ENCODE measurements at places on chromosomes 3 and 15.

DNA sequence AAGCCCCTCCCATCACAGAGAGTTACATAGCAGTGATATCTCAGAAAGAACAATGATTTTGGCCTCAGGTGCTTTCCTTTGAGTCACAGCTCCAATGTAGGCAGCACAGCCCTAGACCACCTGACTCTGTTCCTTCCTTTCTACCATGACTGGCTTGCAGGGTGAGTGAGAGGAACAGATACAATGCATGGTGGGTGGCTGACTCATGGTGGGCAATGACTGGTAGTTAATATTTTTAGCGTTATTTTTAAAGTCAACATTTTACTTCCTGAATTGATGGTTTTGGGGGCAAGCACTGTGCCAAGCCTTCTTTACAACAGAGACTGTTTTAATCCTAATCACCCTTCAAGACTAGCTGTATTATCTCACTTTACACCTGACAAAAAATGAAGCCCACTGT, 32.8 kb upstream of the ST3GAL6 start:
- peak; percentile 24 for DNase-seq

DNA sequence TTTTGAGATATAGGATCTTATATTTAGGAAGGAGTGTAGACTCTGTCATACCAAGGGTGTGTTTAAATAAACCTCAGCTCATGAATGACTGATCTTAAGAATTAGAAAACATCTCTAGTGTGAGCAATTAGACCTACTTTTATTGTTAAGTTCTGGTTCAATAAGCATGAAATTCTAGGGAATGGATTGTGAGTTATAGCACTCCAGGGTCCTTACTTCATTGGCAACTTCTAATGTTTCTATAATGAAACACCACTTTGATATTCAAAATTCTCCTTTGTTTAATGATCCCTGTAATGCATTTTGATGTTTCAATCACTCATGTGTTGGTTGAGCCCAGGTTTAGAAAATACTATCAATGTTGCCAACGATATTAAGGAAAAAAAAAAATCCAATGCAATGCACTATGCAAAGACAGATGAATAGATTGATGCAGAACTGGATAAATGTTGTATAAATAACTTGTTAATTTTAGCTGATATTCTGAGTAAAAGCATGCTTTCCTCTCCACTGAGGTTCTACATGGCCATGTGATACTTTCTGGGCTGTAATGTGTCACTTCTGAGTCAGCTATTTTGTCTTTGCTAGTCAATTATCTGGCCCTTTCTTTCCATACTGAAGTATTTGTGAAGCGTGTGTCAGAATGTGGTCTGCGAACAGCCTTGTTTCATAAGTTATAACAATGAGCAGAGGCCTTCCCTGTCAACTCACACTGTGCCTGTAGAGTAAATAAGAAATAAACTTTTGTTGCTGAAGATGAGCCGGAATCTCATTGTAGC, 1035.9 kb downstream of the PLOD2 start:
- DNase-seq, result no peak

DNA sequence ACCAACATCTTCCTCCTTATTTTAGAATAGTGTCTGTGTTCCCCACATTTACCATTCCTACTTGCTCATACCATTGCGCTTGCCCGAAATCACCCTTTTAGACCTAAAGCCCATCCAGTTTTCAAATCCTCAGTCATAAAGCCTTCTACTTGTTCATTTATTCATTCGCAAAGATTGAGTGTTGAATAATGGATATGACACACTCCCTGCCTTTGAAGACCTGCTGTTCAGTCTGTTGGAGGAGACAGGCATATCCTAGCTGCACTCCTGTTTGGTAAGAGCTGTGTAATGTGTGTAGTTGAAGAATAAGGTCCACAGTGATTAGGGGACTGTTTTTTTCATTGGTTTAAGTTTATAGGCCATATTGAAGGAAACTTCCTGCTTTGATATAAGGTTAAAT, 1.7 kb downstream of the CNOT10 start:
- DNase-seq, result no peak

- no peak for DNase-seq
These were observed 152.3 kb downstream of the XXYLT1 start for GRCh38 chr3:195118671-195119070.

GRCh38 chr3:172030181-172030580, 9.2 kb upstream of the FNDC3B start:
- DNase-seq, result no peak

- no peak for DNase-seq
These were observed 98.0 kb upstream of the ABHD17C start for GRCh38 chr15:80597076-80597475.

GRCh38 chr3:159030138-159030670, 228.3 kb downstream of the MFSD1 start:
- DNase-seq, result no peak

GRCh38 chr3:69442771-69443311, 57.0 kb upstream of the FRMD4B start:
- DNase-seq, result peak; percentile 27

DNA sequence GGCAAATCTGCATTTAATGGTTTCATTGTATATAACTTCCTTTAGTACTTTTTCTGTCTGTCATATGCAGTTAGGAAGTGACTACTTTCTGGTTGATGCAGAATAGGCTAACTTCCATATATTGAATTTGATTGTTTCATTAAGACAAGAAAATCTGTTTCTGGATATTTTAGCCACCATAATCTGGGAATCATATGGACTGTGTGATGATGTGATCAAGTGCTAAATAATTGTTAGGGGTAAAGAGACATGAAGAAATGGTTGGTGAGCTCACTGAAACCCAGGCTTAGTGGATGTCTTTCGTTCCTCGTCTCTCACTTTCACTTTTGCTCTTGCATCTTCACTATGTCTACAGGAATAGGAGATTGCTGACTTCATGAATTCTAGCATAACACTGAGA, 3.5 kb upstream of the MNS1 start:
- no peak for DNase-seq

GRCh38 chr3:160006282-160007163, 17.9 kb downstream of the IL12A start:
- peak; percentile 30 for DNase-seq

DNA sequence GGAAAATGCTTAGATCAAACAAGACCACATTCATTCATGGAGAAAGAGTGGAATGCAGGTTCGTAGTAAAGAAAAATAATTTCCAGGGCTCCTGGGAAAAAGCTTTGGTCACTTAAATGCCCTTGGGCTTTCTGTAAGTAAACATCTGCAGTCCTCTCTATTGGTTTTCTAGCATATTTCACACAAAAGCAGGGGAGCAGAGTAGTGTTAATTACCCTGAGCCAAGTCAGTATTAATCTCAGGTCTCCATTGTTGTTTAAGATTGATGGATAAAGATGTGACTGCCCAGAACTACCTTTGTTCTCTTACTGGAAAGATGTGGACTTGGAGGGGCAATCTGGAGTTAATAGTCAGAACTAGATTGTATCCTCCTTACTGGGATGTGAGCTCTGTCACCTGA, 242.6 kb downstream of the PTPRG start:
- DNase-seq, result no peak

GRCh38 chr3:127822682-127823425, 539 bp upstream of the MGLL start:
- peak; percentile 38 for DNase-seq

- DNase-seq, result no peak
These were observed 74.1 kb downstream of the SUMF1 start for GRCh38 chr3:4392992-4393391.

- no peak for DNase-seq
These were observed 46.4 kb downstream of the CBLB start for GRCh38 chr3:105822171-105823123.

- no peak for DNase-seq
These were observed 342.9 kb upstream of the DPH6 start for GRCh38 chr15:35888815-35889214.

- DNase-seq, result no peak
These were observed 17.4 kb upstream of the TKT start for GRCh38 chr3:53273146-53273670.

DNA sequence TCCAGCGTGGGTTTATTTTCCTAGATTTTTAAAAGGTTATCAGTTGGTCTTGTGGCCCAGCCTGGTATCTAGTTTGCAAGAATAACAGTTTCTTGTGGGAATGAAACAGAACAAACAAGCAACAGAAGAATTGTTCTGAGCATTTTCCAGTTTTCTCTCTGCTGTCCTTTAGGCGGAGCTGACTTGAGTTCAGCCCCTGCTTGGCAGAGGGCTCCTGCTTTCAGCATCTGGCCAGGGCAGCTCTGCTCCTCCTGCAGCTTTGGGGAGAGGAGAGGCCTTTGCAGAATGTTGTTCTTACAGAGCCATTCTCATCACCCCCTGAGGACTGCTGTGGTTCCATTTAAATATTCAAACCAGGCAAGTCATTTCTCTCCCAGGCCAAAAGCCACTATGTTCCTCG, 117.7 kb downstream of the ALDH1A2 start:
- DNase-seq, result no peak

DNA sequence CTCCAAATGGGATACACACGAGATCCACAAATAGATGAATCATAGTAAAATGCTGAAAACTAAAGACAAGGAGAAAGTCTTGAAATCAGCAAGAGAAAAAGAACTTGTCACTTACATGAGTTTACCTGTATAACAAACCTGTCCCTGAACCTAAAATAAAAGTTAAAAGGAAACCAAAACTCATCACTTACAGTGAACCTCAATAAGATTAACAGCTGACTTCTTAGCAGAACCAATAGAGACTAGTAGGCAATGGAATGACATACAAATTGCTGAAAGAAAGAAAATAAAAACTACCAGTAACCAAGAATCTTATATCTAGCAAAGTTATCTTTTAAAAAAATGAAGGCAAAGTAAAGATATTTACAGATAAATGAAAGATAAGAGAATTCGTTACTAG, 27.4 kb downstream of the SEC22A start:
- no peak for DNase-seq

GRCh38 chr3:12267376-12268030, 21.4 kb upstream of the PPARG start:
- no peak for DNase-seq

GRCh38 chr3:123031051-123031450, 3.5 kb upstream of the SEMA5B start:
- DNase-seq, result no peak

- no peak for DNase-seq
These were observed 10.6 kb upstream of the SLC6A1 start for GRCh38 chr3:10981961-10982360.

DNA sequence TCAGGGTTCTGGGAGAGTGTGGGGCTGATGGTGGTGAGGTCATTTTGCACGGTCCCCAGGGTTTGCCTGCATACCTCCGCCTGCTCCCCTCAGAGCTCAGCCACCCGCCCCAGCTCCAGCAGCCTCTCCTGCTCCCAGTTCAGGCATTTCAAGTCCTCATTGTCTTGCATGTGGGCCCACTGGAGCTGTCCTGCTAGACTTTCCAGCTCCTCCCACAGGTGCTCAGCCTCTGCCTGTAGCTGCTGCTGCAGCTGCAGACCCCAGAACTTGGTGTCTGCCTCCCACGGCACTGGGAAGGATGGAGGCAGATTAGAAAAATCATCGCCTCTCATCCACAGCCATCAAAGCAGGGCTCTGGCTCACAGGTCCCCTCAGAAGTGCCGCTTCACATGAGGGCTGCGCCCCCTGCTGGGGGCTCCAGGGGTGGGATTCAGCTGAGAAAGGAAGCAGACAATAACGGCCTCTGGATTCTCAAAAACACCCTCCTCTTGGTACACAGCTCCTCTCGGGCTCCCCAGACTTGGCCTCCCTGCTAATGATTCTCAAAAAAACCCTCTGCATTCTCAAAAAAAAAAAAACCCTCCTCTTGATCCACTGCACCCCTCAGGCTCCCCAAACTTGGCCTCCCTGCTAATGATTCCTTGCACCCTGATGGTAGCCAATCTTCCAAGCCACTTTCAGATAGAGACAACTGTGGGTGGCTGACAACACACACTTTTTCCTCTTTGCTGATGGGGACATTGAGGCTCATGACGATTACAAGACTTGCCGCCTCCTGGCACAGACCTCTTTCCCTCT, 89.3 kb upstream of the C2CD4B start:
- peak; percentile 84 for DNase-seq

DNA sequence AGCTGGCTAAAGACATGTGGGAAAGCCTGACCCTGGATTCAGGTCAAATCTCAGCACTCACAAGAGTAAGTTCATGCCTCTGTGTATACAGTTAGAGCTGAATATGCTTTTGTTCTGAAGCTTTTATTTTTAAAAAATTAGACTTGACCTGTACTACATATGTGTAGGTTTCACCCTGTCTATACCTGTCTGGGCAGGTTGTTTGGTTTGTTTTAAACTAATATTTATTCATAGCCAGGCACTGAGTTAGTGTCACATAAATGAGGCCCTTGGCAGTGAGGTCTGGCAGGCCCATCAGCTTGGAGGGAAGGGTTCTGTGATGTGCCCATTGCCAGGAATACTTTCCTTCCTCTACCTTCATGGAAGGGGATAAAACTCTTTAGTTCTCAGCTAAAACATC, 1.9 kb downstream of the DNAJA4 start:
- DNase-seq, result no peak

- no peak for DNase-seq
These were observed 2.2 kb downstream of the TFRC start for GRCh38 chr3:196079682-196080081.

GRCh38 chr15:22839046-22839695, 705 bp downstream of the NIPA2 start:
- no peak for DNase-seq

Data from activated T-cell treated with anti-CD3 and anti-CD28 coated beads, Interleukin-2, amount 50 U/mL, for 48 hours (primary cell).